ENCODE measurements at places on chromosomes 2 and 18. TPM values are rescaled to one million over a fixed set of nuclear protein-coding genes. Genes with fewer than 3 reads are reported as not detected.
A peak's percentile ranks its signal among the peaks of the same experiment; 100 is the strongest.

DNA sequence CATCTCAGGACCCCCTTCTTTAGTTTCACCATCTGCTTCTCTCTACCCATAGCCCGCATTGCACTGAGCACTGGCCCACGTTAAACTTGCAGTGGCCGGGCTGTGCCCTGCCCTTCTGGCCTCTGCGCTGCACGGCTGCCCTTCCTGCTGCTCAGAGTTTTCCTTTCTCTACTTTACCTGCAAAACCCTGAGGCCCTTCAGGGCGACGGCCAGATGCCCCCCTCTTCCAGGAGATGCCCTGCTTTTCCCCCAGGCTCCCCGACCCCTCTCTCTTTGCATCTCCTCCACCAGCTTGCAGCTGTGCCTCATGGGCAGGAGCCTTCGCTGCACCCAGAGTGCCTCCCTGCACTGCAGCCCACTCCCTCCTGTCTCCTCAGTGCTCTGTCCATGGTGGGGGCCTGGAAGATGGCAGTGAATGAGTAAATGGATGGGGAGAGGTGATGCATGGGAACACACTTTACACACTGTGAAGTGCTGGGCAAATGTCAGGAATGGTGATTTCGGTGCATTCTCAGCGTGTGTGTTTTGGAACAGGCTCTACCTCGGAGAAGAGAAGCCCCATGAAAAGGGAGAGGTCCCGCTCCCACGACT lies 53.8 kb downstream of the NTSR2 start:
- no peaks in the 10 kb centered on the region for H3K4me1 ChIP-seq
- no peak for DNase-seq
- H3K4me3 ChIP-seq, result no peak overlapping the region

DNA sequence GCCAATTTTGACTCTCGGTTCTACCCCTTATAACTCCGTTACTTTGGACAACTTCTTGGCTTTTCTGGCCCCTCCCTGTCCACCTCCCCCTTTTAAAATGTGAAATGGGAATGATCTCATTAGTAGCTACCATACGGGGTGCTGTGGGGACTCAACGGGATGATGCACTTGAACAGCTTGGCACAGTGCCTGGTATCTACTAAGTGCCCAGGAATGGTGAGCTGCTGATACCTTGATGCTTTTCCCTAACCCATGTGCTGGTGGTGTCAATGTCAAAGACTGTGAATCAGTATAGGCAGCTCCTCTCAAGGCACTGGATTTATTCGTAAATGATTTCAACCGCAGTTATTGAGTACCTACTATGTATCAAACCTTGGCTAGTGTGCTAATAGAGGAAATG lies 204.2 kb downstream of the LOXHD1 start:
- no peaks in the 10 kb centered on the region for H3K27me3 ChIP-seq
- DNase-seq, result no peak
- no peak overlapping the region for H3K27ac ChIP-seq
- H3K4me3 ChIP-seq, result no peak overlapping the region

ADCYAP1 gene
- total RNA-seq, result 2.6 TPM

- DNase-seq, result peak; percentile 5
- no peaks in the 10 kb centered on the region for H3K36me3 ChIP-seq
- H3K27ac ChIP-seq, result no peak overlapping the region
- no peak overlapping the region for H3K4me3 ChIP-seq
Observed at GRCh38 chr2:11017921-11018320, 106.2 kb downstream of the KCNF1 start.

CDK5R2 gene
- total RNA-seq, result not detected

- H3K27me3 ChIP-seq, result no peaks in the 10 kb centered on the region
- no peak overlapping the region for H3K27ac ChIP-seq
- no peak overlapping the region for H3K4me3 ChIP-seq
Observed at GRCh38 chr2:1321321-1321720, 91.9 kb upstream of the TPO start.

DNA sequence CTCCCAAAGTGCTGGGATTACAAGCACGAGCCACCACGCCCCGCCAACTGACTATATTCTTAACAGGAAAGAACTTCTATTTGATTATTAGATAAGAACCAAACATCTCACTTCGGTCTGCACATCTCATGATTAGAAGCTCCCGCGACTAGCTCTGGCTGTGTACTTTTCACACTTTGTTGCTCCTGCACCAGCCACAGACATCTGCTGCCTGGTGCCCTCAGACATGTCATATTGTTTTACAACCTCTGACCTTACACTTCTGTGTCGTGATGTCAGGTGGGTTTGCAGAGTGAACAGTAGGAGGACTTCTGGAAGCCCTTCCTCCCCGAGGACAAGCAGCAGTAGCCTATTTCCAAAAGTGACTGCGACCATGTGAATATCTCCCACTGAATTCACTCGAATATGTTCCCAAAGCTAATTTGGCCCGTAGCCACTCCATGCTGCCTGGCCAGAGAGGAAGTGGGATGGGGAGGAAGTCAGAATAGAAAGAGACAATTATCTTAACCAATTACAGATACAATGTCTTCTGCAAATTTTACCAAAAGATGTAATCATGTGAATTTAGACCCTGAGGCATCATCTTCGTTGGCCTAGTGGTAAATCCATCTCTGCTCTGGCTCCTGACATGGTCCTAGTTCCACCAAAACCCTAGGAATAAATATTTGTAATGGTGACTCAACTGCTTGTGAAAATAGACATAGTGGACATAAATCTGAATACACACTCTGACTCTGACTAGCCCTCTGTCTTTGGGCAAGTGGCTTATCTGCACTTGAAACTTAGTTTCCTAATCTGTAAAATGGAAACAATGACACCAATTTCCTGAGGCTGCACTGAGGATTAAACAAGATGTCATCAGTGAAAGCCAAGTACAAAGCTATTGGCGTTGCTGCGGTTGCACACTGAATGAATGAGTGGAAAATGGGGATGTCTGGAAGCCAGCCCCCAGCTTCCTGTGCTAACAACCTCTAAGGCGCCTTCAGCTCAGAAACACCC lies 406.1 kb downstream of the LRATD1 start:
- no peak for DNase-seq
- H3K4me3 ChIP-seq, result no peak overlapping the region
- H3K4me1 ChIP-seq, result no peaks in the 10 kb centered on the region
- no peak overlapping the region for H3K27ac ChIP-seq
- no peaks in the 10 kb centered on the region for H3K27me3 ChIP-seq

DNA sequence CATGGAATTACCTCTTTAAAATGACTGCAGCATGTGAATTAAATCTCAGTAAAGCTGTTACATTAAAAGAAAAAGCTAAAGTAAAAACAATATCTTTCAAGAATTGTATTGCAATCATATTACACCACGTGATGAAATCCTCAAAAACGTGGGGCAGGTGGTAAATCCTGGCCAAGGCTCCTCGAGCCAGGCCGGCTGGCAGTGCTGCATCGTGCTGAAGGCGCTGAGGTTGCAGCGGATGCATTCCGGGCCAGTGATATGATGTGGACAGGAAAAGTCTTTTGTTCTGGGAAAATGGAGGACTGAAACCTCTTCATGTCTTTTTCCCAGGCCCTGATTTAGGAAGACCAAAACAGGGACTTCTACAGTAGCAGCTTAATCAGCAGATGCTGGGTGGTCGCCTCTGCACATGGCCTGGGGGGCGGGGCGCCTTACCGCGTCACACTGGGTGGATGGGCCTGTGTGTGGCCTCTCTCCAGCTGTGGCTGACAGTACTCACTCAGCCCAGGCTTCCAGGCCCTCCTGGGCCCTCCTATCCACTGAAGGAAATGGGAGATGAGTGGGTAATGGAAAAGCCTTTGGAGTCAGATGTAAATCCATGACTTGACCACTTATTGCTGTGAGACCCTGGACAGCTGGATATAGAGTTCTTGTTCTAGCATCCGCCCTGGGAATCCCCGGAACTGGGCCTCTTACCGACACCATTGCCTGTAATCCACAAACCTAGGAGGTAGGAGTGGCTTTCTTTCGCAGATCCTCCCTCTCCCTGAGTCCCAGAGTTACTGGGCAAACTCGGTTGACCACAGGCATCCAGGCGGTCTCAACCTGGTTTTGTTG lies 45.1 kb downstream of the PROC start:
- no peaks in the 10 kb centered on the region for H3K27me3 ChIP-seq
- no peak overlapping the region for H3K4me3 ChIP-seq
- no peaks in the 10 kb centered on the region for H3K4me1 ChIP-seq
- H3K27ac ChIP-seq, result no peak overlapping the region

GRCh38 chr2:223976635-223977226 lies 19.5 kb downstream of the MRPL44 start:
- no peaks in the 10 kb centered on the region for H3K36me3 ChIP-seq
- DNase-seq, result no peak
- no peaks in the 10 kb centered on the region for H3K4me1 ChIP-seq
- no peak overlapping the region for H3K4me3 ChIP-seq
- H3K27ac ChIP-seq, result no peak overlapping the region

CASP10 gene
- total RNA-seq, result 3.5 TPM

GRCh38 chr2:68717305-68717661 lies 17.3 kb upstream of the ARHGAP25 start:
- no peaks in the 10 kb centered on the region for H3K27me3 ChIP-seq
- no peak for DNase-seq
- no peaks in the 10 kb centered on the region for H3K36me3 ChIP-seq
- peaks cover 10% of the 10 kb centered on the region for H3K4me1 ChIP-seq

DNA sequence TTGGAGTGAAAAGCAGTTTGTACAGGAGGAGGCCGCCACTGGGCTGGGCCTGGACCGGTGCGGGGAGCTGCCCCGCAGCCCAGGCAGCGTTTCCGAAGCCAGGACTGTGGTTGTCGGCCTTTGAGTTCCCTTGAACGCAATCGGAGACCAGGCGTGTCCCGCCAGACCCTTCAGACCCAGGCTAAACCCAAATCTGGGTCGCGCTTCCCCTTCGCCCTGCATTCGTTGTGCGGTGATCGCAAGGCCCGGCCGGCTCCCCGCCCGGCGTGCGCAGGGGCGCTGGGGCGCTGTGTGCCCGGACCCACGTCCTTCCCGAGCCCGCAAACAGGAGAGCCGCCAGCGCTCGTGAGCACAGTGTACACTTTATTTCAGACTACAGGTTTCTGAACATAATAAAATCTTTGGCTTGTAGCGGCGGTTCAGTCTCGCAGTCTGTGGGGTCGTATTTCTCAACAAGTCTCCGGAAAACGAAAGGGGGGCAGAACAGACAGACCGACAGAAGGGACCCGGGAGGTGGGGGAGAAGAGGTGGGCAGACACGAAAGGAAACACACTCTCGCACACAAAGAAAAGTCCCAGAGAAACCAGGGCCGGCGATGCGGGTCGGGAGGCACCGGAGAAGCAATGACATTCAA lies 5.5 kb downstream of the EN1 start:
- no peaks in the 10 kb centered on the region for H3K4me1 ChIP-seq
- peaks cover 85% of the 10 kb centered on the region for H3K27me3 ChIP-seq
- peak overlapping the region; percentile 34 for H3K4me3 ChIP-seq
- H3K27ac ChIP-seq, result no peak overlapping the region
- no peak for DNase-seq

GRCh38 chr2:224584785-224585210 lies 365 bp downstream of the CUL3 start:
- H3K27me3 ChIP-seq, result no peaks in the 10 kb centered on the region
- H3K27ac ChIP-seq, result peak overlapping the region; percentile 89
- H3K4me3 ChIP-seq, result peak overlapping the region; percentile 97
- H3K4me1 ChIP-seq, result no peaks in the 10 kb centered on the region

LRRFIP1 gene
- 88.5 TPM for total RNA-seq

ZNF514 gene
- total RNA-seq, result 4.9 TPM

DNA sequence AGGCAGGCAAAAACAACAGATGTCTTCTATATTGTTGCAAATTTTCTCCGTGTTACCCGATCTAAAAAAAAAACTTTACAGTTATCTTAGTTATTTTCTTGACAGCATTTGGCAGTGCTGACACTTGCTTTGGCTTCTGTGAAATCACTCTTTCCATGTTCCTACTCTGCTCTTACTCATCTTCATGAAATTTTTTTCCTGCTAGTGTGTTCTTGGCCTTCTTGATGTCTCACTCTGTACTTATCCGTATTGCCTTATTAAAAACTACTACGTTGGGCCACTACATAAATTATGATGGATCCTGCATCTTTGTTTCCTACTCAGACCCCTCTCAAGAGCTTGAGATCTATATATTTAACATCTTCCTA lies 134.4 kb downstream of the IKZF2 start:
- DNase-seq, result no peak
- no peaks in the 10 kb centered on the region for H3K4me1 ChIP-seq
- no peaks in the 10 kb centered on the region for H3K27me3 ChIP-seq
- no peak overlapping the region for H3K4me3 ChIP-seq
- no peak overlapping the region for H3K27ac ChIP-seq

DNA sequence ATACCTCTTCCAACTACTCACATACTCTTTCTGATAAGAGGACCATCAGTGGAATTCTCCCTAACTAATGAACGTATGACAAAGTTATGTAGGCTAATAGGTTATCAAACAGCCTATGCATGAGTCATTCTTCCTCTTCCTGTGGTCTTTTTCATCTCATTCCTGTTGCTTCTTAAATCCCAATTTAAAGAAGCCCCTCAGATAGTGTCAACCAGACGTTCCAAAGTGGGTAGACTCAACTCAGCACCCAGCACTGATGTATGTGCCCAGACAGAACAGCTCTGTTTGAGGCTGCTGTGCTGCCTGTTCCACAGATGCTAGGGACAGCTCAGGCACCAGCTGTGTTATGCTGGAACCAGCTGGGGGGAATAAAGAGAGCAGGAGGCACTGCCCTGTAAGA lies 52.6 kb downstream of the CXCR4 start:
- H3K4me3 ChIP-seq, result no peak overlapping the region
- no peaks in the 10 kb centered on the region for H3K36me3 ChIP-seq
- H3K27me3 ChIP-seq, result no peaks in the 10 kb centered on the region
- no peak for DNase-seq
